Naive thymus-derived CD8-positive, alpha-beta T cell (primary cell): ENCODE measurements at places on chromosomes 6 and 20. TPM values are rescaled to one million over a fixed set of nuclear protein-coding genes. Genes with fewer than 3 reads are reported as not detected.

DNA sequence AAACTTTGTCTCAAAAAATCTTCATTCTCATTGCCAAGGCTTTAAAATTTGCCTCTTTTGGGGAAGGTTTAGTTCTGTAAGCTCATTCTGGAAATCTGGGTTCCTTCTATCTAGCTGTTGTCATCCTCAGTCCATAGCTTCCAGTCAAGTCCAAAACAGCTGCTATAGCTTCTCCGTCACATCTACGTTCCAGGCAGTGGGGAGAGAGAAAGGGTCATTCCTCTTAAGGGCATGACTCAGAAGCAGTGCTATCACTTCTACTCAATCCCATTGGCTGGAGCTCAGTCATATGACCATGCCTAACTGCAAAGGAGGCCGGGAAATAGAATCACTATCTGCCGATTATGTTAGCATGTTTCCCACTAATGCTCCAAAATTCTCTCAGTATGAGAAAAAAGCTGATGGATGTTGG is 141.4 kb upstream of the PTPN1 start:
- DNase-seq, result no peak

- DNase-seq, result no peak
These were observed 70.7 kb upstream of the TRAF3IP2 start for GRCh38 chr6:111676383-111676782.

DNA sequence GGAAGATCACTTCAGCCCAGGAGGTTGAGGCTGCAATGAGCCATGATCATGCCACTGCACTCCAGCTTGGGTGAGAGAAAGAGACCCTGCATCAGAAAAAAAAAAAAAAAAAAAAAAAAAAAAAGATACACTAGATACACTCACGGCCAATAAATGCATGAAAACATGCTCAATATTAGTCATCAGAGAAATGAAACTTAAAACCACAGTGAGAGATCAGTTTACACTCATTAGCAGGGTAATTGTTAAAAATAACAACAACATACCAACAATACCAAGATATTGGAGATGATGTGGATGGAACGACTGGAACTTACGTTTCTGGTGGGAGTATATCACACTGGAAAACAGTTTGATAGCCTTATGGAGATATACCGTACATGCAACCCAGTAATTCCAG is 29.9 kb downstream of the HS3ST5 start:
- no peak for DNase-seq

Gene RANBP9
- polyA plus RNA-seq, result 3.9 TPM

GRCh38 chr6:33007831-33008400 is 1.5 kb downstream of the HLA-DOA start:
- no peak for DNase-seq

DNA sequence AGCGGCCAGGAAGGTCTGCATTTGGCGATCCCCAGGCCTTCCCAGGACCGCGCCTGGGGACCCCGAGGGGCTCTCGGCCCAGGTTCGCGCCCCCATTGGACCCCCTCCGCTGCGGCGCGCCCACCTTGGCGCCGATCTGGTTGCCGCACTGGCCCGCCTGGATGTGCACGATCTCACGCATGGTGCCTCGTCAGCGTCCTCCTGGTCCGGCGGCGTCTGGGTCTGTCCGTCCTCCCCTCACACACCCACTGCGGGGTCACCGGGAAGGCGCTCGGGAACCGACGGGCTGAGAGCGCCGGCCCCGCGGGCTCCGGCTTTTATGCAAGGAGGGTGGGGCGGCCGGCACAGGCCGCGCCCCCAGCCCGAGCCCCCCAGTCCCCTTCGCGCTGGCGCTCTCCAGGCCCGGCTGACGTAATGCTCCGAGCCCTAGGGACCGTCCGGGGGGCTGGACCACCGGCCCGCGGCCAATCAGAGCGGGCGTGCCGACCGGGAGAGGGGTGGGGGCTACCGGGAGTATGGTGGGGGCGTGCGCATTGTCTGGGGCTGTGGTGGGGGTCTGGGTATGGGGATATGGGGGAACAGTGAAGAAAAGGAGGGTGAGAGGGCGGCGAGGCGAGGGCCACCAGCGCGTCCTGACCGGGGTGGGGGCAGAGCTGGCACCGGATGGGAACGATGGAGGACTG is at the start of gene TUBB2B:
TUBB2B (minus strand) TSS at position 291 of the 683 bp plus-strand sequence; CDS start at position 181, 110 bp downstream.
- DNase-seq, result no peak
